Stimulated activated CD8-positive, alpha-beta memory T cell treated with anti-CD3 and anti-CD28 coated beads, Interleukin-7, amount 100 ng/mL, for 24 hours (primary cell): ENCODE measurements at places on chromosomes 5 and 9.

DNA sequence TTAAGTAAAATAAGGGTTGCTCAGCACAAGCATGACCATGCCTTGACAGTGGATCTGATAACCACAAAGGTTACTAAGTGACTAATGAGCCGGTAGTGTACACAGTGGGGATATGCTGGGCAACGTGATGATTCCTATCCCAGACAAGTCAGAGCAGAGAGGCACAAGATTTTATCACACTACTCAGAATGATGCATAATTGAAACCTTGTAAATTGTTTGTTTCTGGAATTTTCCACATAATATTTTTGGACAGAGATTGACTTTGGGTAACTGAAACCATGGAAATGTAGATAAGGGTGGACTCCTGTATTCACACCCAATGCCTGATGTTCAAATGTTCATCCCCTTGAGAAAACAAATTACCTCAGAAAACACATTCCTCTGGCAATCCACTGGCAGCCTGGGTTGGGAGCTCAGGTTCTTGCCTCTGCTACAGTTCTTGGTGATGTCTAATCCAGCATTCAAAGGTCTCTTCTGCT, 16.2 kb upstream of the ERAP1 start:
- no peak for DNase-seq

DNA sequence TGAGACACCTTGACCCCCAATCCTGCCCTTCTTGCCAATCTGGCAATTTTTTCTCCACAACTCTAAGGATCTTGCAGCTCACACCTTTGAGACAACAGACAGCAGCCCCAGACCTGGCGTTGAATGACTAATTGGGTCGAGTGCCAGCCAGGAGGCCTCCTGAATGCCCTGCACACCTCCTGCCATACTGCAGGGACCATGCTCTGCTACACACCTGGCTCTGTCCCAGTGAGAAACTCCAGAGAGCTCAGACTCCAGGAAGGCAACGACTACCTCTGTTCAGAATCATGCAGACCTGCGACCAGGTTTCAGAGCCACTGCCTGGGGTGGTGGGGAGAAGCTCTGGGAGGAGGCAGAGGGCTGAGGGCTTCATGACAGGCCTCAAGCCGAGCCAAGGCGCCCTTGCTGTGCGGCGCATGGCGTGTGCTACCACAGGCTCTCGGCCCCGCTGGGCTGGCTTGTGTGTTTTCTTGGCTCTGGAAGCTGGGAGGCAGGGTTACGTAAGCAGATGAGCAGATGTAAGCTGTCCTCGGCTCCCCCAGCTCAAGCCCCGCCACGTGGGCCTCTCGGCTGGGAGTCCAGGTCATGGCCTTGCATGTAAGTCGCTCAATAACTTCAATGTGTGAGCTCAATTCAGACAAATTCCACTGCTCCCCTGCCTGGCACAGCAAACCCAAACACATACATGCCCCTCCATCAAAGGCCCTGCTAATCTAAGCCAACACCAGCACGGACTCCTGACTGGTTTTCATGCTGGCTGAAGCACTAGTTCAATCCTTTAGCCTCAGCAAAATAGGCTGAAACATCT, 27.5 kb downstream of the B4GALT1 start:
- DNase-seq: no peak

DNA sequence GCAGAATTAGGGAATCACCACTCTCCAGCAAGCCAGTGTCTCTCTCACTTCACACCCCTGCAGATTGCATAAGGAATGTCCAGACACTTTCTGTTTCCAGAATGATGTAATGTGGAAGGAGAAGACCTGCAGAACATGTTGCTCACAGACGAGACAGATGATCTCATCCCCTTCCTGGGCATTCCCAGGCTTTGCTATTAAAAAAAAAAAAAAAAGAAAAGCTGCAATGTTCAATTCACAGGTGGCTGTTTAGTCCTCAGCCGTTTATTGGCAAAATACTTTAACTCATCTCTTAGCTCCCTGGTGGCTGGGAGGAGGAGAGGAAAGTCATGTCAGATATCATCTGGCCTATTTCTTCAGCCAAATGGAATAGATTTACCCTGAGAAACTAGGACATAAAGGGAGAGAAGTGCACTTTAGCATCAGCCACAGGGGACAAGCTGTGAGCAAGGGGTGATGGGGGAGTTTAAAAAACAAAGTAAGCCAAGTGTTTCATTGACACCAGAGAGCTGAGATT, 95.9 kb upstream of the TNC start:
- DNase-seq: no peak

DNA sequence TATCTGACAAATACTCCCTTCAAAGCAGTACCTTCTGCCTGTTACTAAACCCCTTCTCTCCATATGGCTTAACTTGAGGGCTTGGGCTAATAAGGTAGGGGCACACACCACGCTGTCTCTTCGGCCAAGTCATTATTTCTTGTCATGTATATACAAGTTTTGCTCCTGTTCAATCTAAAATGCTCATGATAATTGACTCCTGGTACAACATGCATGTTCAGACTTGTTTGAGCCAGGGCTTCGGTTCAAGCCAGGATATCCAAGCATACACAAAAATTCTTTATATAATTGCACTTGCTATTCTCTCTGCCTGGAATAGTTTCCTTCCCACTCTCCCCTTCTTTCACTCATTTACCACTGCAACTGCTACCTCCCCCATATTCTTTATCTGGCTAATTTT, 756.0 kb upstream of the C9orf72 start:
- DNase-seq: no peak
